ENCODE measurements at places on chromosomes 3 and 15.

DNA sequence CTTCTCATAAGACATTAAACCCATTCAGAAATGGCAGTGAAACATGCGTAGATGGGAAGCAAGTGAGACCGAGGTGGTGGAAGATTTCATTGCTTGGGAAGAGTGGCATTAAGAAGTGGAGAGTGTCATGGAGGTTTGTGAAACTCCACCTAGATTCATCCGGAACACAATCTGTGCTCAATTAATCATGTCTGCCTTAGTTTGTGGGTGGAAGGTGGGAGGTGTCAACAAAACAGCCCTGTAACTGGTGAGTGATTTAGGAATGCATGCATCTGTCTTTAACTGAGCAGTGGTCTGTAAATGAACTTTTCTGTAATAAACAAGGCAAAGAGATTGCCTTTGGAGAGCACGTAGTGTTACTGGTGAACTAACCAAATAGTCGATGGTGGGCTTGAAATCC, 113.7 kb downstream of the WNT5A start:
- no peak for DNase-seq

- DNase-seq, result no peak
These were observed 615.0 kb upstream of the NECTIN3 start for GRCh38 chr3:110456438-110457138.

DNA sequence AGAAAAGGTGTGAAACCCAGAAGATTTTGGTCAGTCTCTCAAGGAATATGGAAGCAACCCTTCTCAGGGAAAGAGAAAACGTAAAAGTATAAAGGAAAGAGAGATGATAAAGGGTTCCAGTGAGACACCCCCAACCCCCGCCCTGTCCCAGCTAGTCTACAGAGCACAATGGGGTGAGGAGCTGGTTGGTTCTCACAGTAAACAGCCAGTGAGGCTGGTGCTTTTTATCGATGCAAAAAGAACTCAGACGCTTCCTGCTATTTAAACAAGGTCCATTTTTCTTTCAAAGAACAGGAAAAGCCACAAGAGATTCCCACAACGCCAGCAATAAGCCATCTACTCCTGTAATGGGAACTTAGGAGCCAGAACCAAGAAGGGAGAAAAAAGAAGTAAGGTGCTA, 65.9 kb downstream of the CHAC1 start:
- DNase-seq, result no peak

- DNase-seq, result no peak
These were observed 101.7 kb upstream of the TPM1 start for GRCh38 chr15:62940755-62941361.

DNA sequence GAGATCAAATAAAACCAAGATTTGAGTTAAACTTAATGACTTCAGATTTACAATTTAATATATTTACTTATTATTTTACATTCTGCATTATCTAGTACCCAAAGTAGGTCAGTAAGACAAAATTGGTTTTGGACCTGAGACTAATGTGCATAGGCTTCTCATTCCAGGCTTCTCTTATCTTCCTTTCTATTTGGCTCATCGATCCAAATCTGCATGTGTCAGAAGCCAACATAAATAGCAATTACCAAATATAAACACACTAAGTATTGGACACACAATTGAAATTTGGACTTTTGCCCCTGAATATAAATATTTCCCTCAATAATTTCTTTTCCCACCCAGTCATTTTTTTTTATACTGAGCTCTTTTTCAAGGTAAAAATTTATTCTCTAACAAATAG, 290.6 kb upstream of the ARHGEF26 start:
- DNase-seq, result no peak

GRCh38 chr3:166809520-166809919, 570.6 kb downstream of the ZBBX start:
- DNase-seq, result no peak

GRCh38 chr3:16372362-16373292, 107.6 kb downstream of the OXNAD1 start:
- no peak for DNase-seq

DNA sequence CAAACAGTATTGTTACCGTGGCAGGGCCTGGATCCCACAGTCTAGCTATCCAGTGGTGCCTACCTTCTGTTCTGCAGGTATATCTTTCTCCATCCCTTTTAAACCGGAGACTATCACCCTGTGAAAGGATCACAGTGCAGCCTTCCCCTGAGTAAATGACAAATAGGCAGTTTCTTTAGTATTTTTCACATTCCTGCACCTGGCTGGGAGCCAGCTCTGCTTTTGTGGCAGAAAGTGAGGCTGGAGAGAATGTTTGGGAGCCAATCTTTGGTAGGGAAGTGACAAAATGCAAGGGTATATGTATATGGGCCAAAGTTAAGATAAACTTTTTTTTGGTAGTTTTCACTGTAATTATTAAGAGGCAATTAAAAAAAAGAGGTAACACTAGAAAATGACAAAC, 54.8 kb downstream of the ARHGEF26 start:
- DNase-seq, result no peak

DNA sequence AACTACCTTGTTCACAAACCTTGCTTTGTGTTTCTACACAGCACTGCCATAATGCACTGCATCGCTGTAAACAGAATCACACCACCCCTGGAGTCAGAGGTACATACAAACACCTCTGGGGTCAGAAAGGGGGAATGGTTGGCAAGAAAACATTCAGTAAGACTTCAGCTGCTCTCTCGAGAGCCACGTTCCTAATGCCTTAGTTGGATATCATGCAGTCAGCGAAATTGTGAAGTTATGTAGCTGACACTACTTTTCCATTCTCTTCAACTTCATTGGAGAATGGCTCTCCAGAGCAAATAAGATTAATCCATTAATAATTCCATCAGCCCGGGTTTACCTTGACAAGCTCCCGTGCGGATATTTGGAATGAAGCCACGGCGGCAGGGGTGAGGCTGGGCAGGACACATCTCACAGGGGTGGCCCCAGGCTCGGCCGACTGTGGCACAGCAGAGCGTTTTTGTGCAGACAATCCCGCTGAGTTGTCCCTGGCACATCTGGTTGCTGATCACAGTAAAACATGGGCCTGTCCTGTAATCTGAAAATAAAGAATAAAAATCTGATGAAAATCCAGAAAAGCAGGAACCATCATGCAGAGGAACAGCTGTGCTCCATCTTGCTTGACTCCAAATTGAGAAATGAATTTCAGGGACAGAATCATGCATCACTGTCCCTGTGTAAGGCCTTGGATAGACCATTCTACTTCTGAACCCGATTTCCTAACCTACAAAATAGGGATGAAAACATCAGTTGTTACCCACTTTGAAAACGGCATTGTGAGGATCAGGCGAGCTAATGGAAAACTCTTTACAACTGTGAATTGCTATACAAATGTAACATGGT, 108.0 kb downstream of the FBN1 start:
- DNase-seq, result no peak

GRCh38 chr3:15556512-15556911, 35.0 kb upstream of the COLQ start:
- DNase-seq, result no peak

GRCh38 chr15:76553102-76553501, 216.5 kb downstream of the ISL2 start:
- DNase-seq, result no peak

GRCh38 chr3:106428565-106428994, 559.8 kb upstream of the CBLB start:
- no peak for DNase-seq

DNA sequence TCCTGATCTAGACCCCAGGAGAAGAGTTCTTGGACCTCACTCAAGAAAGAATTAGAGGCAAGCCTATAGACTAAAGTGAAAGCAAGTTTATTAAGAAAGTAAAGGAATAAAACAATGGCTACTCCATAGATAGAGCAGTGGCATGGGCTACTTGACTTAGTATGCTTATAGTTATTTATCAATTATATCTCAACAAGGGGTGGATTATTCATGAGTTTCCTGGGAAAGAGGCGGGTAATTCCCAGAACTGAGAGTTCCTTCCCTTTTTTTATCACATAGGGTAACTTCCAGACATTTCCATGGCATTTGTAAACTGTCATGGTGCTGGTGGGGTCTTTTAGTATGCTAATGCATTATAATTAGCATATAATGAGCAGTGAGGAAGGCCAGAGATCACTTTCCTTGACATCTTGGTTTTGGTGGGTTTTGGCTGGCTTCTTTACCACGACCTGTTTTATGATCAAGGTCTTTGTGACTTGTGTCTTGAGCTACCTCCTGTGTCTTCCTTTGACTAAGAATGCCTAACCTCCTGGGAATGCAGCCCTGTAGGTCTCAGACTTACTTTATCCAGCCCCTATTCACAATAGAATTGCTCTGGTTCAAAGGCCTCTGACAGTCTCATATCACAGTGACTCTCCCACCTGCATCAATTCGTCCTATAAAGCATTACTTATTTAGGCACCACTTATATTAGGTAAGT, 35.3 kb upstream of the PLSCR2 start:
- DNase-seq, result no peak

- peak; percentile 34 for DNase-seq
These were observed 163.9 kb downstream of the SMAD6 start for GRCh38 chr15:66865622-66866611.

GRCh38 chr15:51647128-51647562, 24.6 kb upstream of the DMXL2 start:
- DNase-seq, result no peak

- no peak for DNase-seq
These were observed 108.4 kb upstream of the SLC6A11 start for GRCh38 chr3:10707400-10708215.

- DNase-seq, result no peak
These were observed 22.2 kb upstream of the MAGEF1 start for GRCh38 chr3:184733971-184734608.

- DNase-seq, result no peak
These were observed 105.6 kb upstream of the MB21D2 start for GRCh38 chr3:193023218-193023617.

- DNase-seq, result no peak
These were observed 79.1 kb downstream of the SLC49A4 start for GRCh38 chr3:122873741-122874515.

DNA sequence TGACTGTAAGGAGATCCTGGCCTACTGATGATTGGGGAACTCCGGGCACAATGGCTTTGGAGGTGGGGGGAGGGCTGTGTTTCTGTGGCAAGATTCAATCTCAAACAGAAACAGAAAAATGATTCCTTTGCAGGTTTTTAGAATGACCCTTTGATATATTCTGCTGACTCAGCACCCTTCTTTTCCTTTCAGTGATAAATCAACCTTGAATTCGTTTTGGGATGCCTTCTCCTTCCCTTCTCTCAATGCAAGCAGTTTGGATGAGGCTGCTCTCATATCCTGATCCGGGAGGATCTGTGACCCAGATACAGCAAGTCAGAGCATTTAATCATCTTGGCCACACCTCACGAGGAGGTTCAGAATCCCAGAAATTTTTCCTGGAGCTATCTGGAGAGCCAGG, 156.1 kb upstream of the PRICKLE2 start:
- no peak for DNase-seq

DNA sequence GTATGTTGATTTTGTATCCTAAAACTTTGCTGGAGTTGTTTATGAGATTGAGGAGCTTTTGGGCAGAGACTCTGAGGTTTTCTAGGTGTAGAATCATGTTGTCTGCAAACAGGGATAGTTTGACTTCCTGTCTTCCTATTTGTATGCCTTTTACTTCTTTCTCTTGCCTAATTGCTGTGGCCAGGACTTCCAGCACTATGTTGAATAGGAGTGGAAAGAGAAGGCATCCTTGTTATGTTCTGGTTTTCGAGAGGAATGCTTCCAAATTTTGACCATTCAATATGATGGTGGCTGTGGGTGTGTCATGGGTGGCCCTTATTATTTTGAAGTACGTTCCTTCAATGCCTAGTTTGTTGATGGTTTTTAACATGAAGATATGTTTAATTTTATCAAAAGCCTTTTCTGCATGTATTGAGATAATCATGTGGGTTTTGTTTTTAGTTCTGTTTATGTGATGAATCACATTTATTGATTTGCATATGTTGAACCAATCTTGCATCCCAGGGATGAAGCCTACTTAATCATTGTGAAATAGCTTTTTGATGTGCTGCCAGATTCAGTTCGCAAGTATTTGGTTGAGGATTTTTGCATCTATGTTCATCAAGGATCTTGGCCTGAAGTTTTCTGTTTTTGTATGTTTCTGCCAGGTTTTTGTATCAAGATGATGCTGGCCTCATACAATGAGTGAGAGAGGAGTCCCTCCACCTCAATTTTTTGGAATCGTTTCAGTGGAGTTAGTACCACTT, 188.1 kb downstream of the MINAR1 start:
- no peak for DNase-seq

- peak; percentile 39 for DNase-seq
These were observed 435 bp downstream of the SLC35G2 start for GRCh38 chr3:136819392-136819730.

DNA sequence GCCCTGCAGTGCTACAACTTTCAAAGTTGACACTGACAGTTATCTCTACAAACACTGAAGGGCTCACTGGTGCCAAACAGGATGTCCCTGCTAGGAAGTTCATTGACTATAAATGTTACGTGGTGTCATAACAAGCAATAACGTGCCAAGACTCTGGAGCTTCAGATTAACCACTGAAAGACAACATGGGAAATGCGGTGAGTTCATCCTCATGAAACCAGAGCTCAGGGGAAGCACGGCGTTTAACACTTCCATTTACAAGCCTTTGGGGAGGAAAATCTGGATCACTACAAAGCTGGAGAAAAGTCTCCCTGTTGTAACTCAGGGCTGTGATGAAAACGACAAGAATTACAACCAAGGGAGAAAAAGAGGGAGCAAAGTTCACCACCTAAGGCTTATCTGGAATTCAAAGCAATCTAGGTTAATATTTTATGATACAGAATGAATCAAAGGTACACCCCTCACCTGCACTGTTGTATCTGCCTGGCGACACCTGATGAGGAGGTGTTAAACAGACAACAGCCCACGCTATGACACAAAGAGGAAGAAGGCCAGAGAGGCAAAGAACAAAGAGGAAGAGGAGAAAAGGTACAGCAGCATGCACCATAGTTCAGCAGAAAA, 27.0 kb downstream of the SHQ1 start:
- DNase-seq, result no peak

DNA sequence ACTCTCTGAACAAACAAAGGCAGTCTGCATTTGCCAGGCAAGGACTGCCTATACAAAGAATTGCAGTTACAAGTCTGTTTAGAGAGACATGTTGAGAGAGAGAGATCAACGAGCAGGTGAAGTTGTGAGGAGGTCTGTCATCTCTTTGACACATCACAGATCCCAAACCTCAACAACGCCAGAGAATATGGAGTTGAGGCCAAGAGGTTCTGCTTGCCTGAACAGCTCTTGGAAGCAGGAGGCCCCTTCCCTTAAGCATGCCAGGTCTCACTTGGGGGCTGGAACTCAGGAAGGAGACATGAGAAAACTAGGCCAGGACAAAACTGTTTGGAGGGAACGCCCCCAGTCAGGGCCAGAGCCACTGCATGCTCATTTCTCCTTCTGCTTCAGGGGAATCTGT, 22.3 kb upstream of the MUSTN1 start:
- DNase-seq, result no peak

DNA sequence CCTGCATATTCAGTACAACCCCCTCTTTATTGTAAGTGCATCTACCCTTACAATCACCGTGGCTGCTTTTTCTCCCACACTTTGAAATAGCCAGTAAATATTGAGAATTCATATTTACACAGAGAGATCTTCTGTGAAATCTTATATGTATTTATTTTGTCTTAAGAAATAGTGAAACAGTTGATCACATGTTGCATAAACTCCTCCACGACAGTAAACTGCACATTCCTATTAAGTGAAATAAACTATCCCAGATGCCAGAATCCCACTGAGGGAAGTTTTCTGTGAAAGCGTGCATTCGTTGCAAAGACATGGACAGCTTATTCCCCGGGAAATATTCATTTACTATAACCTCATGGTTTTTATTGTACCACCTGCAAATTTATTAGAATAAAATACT, 796.0 kb downstream of the ROBO2 start:
- DNase-seq, result no peak
